ENCODE measurements at places on chromosomes 12 and 14.

DNA sequence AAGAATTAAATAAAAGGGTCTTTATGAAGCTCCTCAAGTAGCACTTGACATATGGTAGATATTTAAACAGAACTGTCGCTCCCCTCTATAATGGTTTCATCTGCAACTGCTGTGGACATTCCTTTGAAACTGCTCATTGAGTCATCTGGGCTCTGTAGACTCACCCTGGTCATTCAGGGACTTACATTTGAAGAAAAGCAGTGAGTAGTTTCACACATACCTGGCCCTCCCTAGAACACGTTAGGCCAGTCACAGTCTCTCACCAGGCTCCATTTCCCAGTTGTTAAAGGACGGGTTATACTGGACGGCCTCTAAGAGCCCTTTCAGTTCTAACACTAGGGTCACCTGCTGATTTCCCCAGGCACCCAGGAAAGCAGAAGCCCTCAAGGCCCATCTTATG is 217.0 kb downstream of the BCL11B start:
- no peak for DNase-seq

- no peak for DNase-seq
Observed at GRCh38 chr12:85733984-85734383, 102.2 kb downstream of the RASSF9 start.

DNA sequence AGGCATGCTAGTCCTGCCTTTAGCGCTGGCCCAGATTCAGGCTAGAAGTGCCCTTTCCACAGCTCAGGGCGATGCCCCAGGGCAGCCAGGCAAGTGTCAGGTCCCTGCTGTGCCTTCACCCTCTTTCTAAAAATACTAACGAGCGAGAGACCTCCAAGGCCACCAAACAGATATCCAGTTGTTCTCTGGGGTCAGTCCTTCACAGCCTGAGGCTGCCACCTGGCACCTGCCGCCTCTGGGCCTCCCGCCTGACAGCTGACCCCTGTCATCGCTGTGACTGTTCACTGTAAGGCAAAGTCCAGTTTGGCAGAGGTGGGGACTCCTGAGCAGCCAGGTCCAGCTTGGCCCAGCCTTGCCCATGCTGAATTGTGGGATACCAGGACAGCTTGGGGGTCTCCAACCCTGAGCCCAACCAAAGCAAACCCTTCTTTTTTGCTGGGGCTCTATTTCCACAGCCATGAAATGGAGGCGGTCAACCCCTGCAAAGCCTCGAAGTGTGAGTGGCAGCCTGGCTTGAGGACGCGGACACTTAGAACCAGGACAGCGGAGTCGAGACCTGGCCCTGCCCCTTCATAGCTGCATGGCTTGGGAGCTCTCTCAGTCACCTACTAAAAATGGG is 79.9 kb downstream of the NINJ2 start:
- no peak for DNase-seq

GRCh38 chr12:62328296-62328921 is 68.2 kb downstream of the USP15 start:
- no peak for DNase-seq

Data from liver (tissue), 10 donors.